H1 (cell line): ENCODE measurements at places on chromosomes 13 and 19.

DNA sequence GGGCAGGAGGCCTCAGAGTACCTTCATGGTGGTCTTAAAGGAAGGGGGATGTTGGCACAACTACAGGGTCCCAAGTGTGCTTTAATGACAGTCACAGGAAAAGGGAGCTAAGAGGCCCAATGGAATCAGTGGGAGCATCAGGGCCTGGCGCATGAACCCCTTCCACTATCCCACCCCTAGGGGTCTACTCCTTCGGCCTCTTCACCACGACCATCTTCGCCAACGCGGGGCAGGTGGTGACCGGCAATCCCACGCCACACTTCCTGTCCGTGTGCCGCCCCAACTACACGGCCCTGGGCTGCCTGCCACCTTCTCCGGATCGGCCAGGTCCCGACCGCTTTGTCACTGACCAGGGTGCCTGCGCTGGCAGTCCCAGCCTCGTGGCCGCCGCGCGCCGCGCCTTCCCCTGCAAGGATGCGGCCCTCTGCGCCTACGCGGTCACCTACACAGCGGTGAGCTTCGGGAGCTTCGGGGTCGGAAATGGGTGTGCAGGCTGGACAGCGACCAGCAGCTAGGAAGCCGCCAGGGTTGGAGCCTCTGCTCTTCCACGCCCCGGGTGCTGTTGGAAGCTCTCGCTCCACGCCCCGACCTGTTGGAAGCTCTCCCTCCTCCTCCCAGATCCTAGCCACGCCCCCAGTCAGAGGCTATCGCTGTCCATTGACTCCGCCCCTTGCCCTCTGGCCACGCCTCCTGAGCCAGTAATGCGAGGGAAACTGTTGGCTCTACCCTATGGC lies 6.0 kb downstream of the PLPPR2 start:
- no peaks in the 10 kb centered on the region for H3K36me3 ChIP-seq
- peak; percentile 100 for DNase-seq
- peaks cover 7% of the 10 kb centered on the region for H3K4me1 ChIP-seq
- H3K4me3 ChIP-seq, result peak overlapping the region; percentile 53

DNA sequence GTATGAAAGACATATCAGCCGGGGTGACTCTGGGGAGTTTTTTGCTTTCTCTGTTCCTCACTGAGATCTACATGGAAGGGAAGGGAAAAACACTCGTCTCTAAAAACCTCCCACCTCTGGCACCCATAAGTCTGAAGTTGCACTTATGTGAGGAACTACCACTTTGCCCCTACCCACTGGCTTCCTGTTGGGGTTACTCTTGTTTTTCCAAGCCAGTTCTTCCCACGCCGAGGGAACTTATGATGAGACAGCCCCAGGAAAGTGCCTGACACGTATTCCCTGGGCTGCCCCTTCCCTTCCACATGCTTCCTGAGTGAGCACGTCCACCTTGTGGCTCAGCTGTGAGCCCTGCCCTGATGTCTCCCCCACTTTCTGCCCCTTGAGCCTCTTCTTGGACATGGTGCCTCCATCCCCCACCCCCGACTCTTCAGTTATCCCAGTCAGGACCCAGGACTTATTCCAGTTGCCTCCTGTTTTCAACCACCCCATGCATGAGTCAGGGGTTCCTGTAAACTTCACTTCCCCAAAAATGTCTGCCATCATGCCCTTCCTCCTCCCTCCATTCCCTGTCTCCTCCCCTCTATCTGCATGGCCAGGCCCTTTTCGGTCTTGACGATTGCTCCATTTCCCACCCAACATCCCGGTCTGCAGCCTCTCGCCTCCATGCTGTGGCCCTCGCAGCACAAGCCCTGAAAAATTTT lies 5.1 kb upstream of the SIGLEC7 start:
- H3K27me3 ChIP-seq, result no peaks in the 10 kb centered on the region
- DNase-seq, result no peak
- H3K4me3 ChIP-seq, result no peak overlapping the region
- no peak overlapping the region for H3K27ac ChIP-seq
- peaks cover 11% of the 10 kb centered on the region for H3K4me1 ChIP-seq

- no peak overlapping the region for H3K27ac ChIP-seq
- no peaks in the 10 kb centered on the region for H3K4me1 ChIP-seq
- no peak overlapping the region for H3K4me3 ChIP-seq
- H3K36me3 ChIP-seq, result no peaks in the 10 kb centered on the region
- no peaks in the 10 kb centered on the region for H3K27me3 ChIP-seq
These were observed 294.1 kb downstream of the KCNRG start for GRCh38 chr13:50309318-50309717.

- no peaks in the 10 kb centered on the region for H3K4me1 ChIP-seq
- peak; percentile 87 for DNase-seq
- peak within 1 kb of the TSS; percentile 92 for H3K27ac ChIP-seq
- peaks cover 2% of the 10 kb centered on the region; the same call in 1 of the 2 replicates for H3K36me3 ChIP-seq
- H3K27me3 ChIP-seq, result no peaks in the 10 kb centered on the region
- peak within 1 kb of the TSS; percentile 99 for H3K4me3 ChIP-seq
These were observed at the start of gene ZNF493 for GRCh38 chr19:21396893-21397572. TSS of gene ZNF493 (plus strand) at chr19:21397133. CDS start at chr19:21397238, 105 bp downstream.

- no peaks in the 10 kb centered on the region for H3K27me3 ChIP-seq
- DNase-seq, result no peak
- H3K4me3 ChIP-seq, result no peak overlapping the region
- H3K27ac ChIP-seq, result no peak overlapping the region
These were observed 987.0 kb downstream of the DIAPH3 start for GRCh38 chr13:59176775-59177174.

- H3K36me3 ChIP-seq, result no peaks in the 10 kb centered on the region
- no peak overlapping the region for H3K4me3 ChIP-seq
- no peak overlapping the region for H3K27ac ChIP-seq
These were observed 117.7 kb upstream of the ZNF507 start for GRCh38 chr19:32227561-32228165.

DNA sequence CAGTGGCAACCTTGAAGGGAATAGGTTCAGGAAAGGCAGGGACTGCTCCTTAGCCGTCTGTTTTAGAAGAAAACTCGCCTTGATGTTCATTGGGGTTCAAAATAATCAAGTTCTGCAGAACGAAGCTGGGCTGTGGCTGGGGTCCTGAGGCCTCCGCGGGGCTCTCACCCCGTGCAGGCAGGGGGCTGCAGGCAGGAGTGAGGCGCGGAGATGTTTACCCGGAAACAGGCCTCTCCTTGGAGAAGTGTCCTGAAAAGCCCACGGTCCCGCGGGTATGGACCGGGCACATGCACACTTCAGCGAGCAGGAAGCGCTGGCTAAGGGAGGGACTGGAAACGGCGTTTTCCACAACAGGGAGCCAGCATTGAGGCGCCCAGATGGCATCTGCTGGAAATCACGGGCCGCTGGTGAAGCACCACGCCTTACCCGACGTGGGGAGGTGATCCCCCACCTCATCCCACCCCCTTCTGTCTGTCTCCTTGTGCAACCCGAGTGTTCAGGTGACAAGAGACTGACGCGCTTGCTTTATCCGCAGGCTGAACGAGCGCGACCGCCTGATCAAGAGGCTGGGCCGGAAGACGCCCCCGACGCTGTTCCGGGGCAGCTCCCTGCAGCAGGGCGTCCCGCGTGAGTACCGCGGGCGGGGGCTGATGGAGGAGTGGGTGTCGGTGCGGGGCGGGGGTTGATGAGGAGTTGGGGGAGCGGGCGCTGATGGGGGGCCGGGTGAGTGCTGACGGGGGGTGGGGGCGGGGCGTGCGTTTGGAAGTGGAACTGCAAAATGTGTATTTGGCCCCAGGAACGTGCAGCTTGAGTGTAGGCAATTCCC lies 39.6 kb downstream of the SHISA2 start:
- H3K4me1 ChIP-seq, result peaks cover 8% of the 10 kb centered on the region
- H3K27me3 ChIP-seq, result no peaks in the 10 kb centered on the region; the same call in 1 of the 2 replicates
- H3K36me3 ChIP-seq, result no peaks in the 10 kb centered on the region

DNA sequence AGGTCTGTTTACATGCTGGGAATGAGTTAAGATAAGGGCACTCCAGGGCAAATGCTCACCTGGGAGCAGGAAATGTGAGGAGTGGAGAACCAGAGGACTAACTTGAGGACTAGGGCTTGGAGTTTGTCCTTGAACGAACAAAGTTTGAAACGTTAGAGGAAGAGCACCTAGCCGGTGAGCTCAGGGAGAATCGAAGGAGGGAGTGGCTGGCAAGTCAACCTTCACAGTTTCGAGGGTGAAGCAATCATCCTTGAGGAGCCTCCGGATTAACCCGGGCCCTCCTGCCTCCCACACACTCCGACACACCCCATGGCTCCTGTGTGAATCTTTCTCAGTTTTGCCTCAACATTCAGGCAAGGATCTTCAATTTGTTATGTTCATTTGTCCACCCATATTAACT lies 58.6 kb downstream of the LMO7 start:
- H3K36me3 ChIP-seq, result peaks cover 2% of the 10 kb centered on the region
- H3K27me3 ChIP-seq, result no peaks in the 10 kb centered on the region
- no peak overlapping the region for H3K27ac ChIP-seq
- no peaks in the 10 kb centered on the region for H3K4me1 ChIP-seq
- no peak for DNase-seq
